ENCODE measurements at places on chromosomes 11 and 22.

- peak; percentile 14 for DNase-seq
Measured at GRCh38 chr11:45371251-45372115, 85.3 kb upstream of the SYT13 start.

DNA sequence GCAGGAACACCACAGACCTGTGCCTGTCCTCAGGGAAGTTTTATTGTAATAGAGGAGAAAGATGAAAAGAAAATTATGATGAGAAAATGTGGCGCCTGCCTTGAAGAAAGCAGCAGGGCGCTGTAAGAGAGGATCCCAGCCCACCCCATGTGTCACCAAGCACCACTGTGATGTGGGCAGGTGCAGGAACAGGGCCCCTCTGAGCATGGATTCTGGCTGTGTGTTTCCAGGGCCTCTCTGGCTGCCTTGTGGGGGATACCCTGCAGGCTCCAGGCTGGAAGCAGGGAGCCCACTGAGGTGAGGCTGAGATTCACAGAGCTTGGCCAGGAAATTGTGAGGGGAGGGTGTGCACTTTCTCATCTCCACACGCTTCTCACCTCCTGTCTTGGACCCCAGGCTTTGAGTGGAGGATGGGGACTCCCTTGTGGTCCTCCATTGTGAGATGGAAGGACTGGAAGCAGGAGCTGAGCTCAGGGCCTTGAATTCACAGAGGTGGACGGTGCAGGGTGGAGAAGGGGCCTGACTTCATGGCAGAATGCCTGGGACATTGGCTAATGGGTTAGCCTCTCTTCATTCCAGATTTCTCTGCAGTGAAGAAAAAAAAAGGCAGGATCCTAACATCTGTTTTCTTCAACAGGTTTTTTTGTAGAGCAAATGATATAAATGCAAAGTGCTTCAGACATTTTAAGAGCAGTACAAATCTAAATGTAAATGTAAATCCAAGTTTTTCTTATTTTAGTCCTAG lies 246.6 kb upstream of the B3GAT1 start:
- DNase-seq = no peak

DNA sequence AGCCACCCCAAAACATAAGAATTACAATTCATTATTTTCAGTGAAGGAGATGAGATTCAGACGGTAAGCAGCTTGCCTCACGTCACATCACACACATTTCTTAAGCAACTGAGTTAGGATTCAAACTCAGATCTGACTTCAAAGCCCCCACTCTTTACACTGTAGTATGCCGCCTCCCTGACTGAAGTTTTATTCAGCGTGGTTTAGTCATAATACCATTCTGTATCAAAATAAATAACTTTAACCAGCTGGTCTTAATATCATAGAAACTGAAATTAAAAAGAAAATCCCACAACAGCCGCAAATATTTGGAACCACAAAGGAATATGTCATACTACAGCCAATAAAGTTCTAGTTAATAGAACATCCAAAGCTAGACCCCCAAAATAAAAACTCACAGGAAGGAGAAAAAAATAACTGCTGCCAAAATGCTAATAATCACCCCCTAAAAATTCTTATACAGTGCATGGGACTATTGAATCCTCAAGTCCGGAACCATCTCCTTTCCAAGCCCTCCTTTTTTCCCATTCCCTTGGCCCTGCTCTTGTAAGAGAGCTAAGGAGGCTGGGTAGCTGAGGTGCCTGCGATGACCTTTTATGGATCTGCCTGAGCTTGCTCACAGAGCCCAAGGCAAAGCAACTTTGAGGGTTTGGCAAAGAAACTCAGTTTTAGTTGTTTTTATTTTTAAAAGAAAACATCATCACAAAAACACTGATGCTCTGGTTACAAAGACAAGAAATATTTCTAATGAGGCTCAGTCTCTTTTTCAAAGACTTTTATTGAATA lies 334.5 kb downstream of the TTC28 start:
- no peak for DNase-seq

GRCh38 chr11:120153221-120153620 lies 15.3 kb upstream of the TRIM29 start:
- no peak for DNase-seq

DNA sequence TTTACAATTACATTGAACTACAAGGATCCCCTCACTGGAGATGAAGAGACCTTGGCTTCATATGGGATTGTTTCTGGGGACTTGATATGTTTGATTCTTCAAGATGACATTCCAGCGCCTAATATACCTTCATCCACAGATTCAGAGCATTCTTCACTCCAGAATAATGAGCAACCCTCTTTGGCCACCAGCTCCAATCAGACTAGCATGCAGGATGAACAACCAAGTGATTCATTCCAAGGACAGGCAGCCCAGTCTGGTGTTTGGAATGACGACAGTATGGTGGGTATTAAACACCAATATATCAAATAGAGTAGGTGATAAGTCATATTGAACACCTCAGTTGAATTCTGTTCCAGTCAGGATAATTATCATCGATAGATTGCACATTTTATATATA lies 4.4 kb downstream of the FBXO7 start:
- DNase-seq = no peak

- DNase-seq = no peak
Measured at GRCh38 chr11:79592824-79593223, 152.0 kb upstream of the TENM4 start.

- no peak for DNase-seq
Measured at GRCh38 chr11:18697576-18697975, 1.0 kb upstream of the TMEM86A start.

GRCh38 chr11:45354976-45355705 lies 69.0 kb upstream of the SYT13 start:
- DNase-seq = peak; percentile 85

DNA sequence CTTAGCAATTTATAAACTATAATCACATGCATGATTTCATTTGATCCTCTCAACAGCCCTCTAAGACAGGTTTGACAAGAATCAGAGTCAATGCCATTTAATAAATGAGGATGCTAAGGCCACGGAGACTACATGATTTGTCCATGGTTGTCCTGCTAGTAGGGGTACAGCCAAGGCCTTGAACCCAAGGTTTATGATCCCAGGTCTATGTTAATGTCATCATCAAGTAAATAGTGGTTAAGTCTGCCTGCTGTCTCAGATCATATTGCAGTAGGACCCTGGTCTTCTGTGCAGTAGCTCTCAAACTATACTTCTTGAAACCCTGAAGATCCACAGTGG lies 17.7 kb upstream of the SYTL2 start:
- no peak for DNase-seq

GRCh38 chr11:13304655-13305335 lies 27.2 kb downstream of the BMAL1 start:
- no peak for DNase-seq

- DNase-seq = no peak
Measured at GRCh38 chr11:87322568-87322967, 284.8 kb downstream of the TMEM135 start.

DNA sequence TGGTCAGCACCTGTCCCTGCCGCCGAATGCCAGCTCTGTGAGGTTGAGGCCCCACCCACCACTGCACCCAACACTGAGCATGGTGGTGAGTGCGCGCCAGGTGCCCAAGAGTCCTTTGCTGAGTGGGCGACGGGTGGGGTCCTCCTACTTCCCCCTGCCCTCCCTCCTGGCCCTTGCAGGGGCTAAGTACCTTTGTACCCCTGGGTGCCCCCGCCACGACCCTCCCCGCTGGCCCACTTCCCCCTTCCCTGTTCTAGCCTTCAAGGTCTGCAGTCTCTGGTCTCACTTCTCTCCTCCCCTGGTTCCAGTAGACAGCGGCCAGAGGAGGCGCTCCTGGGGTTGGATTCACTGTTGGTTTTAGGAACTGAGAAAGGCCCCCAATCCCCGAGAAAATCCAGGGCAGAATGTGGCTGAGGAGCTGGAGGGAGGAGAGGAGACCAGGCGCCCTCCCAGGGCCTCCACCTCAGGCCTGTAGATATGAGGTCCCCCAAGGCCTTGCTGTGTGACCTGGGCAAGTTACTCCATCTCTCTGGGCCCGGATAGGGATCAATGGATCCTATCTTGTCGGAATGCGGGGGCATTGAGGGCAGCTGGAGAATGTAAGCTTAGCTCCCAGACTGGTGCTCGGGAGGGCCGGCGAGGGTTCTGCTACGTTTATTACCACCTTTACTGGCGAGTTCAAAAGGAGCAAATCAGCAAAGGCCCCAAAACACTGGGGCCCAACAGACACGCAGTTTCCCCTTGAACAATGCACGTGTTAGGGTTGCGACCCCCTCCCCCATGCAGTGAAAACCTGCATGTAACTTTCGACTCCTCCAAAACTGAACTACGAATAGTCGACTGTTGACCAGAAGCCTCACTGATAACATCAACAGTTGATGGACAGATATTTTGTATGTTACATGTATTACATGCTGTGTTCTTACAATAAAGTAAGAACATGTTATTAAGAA lies 31.9 kb upstream of the SMIM38 start:
- no peak for DNase-seq
